ENCODE measurements at places on chromosomes 4 and X.

DNA sequence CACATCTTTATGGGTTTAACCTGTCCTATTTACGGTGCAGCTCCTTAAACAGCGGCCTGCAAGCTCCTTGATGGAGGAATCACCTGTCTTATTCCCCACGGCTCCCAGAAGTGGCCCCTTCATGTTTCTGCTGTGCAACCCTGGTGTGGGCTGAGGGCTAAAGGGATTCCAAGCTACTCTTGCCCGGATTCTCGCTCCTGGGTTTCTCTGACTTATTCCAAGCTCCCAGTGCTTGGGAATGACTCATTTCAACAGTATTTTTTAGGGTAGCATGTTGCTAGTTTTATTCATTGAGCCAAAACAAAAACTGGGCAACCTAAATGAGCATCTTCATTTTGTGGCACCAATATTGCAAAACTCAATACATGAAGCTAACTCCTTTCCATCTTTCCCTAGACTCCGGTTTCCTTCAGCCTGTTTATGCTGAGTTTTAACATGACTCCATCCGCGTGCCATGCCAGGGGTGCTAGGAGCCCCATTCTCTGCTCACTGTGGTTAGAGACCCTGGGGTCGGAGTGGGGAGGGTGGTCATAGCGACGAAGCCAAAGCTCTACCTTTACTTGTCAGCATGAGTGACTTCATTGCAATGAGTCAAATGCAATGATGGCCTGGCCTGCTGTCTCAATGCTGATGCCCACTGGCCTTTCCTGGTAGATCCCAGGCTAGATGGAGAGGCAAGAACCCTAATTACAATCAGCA lies 349.7 kb downstream of the NR3C2 start:
- DNase-seq = no peak

DNA sequence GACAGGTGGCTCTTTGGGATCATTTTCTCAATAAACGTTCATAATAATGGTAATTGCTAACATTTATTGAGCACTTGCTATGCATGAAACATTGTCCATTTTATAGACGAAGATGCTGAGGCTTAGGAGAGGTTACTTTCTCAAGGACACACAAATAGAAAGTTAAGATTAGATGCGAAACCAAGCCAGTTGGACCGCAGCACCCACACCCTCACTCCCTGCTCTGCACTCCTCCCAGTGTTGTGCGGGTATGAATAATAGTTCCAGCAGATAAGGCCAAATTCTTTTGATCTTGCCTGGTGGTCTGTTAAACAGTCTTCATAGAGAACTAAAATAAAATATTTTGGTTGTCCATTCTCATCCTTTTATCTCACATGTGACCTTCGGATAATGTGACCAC lies 85.0 kb upstream of the BEND4 start:
- no peak for DNase-seq

- no peak for DNase-seq
Measured at GRCh38 chr4:1427010-1427409, 20.8 kb upstream of the NKX1-1 start.

DNA sequence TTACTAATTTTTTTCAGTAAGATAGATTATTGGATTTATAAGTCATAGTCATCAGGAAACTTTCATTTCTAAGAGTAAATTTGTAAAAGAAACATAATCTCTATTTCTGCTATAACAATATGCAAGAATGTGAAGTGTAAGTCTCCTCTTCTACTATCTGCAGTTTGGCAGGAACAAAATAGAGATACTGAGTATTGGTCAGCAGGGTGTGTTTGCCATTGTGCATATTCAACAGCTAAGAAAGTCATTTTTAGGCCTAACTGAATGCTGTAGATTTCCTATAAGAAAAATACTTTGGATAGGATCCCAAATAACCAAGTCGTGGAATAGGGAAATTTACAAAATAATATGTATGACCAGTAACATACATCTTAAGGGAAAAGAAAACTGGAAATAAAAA lies 253.3 kb upstream of the EPHA5 start:
- no peak for DNase-seq

GRCh38 chr4:74715706-74716435 lies 78.5 kb downstream of the BTC start:
- no peak for DNase-seq

GRCh38 chrX:69808375-69808774 lies 192.5 kb downstream of the EDA start:
- no peak for DNase-seq

DNA sequence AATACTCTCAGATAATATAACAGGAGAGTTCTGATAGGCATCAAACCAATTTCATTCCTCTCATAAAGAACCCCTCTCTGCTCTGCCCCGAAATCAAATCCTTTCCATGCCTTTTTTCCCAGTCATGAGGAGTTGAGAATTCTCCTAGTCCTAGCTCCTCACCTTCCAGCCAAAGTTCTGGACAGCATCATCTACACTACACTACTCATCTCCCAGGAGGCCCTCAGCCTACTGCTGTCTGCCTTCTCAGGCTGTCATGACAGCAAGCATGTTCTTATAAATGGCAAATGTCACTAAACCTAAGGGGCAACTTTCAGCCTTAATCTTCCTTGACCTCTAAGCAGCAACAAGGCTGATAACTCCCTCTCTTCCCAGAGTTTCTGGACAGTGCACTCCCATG lies 26.6 kb downstream of the MAPK10 start:
- no peak for DNase-seq

- no peak for DNase-seq
Measured at GRCh38 chr4:41119867-41120295, 94.5 kb downstream of the APBB2 start.

- no peak for DNase-seq
Measured at GRCh38 chr4:31349907-31350306, 629.7 kb downstream of the PCDH7 start.

DNA sequence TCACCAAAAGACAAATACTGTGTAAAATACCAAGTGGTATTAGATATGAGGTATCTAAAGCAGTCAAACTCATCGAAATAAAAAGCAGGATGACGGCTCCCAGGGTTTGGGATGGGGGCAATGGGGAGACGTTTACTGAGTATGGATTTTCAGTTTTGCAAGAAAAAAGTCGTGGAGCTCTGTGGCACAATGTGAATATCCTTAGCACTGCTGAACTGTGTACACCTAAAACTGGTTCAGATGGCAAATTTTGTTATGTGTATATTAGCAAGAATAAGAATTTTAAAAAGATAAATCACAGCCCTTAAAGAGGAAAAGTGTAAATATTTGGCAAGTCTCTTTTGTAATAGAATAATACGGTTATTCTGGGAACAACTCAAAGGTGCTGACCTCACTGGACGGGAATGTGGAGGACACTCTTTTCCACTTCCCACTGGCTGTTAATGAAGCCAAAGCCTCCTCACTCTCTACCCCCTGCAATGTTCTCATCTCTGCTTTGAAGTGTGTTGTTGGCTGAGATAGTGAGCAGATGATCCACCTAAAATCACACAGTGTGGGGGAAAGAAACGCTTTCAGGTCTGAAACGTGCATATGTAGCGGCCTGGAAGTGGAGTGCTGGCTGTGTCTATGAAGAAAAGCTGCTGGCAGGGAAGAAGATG lies 49.2 kb downstream of the SEL1L3 start:
- DNase-seq = no peak

DNA sequence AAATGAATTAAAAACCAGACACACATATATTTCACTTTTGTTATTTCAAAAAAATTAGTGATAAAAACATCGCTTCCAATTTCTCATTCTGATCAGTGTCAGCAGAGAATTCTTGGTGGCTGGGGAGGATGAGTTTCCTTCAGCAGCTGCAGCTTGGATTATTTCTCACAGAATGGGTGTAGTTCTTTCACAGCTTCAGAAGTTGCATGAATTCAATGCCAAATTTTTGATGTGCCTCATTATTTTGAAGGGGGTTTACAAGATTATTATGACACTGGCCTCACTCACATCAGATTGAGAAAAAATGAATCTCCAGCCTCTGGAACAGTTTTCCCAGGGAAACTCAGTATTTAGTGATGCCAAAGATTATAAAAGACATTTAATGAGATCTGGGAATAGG lies 184.9 kb upstream of the WDFY3 start:
- DNase-seq = peak; percentile 51

DNA sequence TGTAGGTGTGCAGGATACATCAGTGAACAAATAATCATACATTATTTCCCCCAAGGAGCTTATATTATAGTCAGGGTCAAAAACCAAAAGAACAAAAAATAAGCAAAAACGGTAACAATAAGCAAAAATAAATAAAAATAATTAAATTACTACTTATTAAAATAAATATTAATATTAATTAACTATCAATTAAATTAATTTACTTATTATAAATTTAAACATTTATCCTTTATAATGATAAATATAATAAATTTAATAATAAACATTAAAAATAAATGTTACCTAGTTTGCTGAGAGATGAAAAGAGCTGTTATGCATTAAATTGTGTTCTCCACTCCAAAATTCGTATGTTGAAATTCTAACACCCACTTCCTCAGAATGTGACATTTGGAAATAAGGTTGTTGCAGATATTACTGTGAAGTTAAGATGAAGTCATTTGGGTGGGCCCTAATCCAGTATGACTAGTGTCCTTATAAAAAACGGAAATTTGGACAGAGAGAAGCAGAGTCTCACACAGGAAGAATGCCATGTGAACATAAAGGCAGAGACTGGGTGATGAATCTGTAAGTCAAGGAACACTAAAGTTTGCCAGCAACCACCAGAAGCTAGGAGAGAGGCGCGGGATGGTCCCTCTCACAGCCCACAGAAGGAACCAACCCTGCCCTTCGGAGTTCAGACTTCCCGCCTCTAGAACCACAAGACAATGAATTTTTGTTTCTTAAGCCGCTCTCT lies 67.2 kb upstream of the IBSP start:
- DNase-seq = no peak

DNA sequence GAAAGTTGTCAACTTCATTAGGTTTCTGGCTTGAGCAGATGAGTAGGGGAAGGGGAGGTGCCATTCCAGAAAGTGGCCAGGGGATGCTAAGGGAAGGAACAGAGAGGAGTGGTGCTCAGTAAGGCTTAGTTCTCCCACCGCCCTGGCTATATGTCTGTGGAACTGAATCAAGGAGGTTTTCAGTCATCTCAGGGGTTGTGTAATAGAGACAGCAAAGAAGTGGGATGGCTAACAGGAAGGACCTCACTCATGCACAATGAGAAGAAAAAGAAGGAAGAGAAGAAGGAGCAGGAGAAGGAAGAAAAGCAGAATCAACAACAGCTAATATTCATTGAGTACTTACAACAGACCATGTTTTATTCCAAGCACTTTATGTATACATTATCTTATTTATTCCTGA lies 368.7 kb downstream of the MID1IP1 start:
- no peak for DNase-seq

DNA sequence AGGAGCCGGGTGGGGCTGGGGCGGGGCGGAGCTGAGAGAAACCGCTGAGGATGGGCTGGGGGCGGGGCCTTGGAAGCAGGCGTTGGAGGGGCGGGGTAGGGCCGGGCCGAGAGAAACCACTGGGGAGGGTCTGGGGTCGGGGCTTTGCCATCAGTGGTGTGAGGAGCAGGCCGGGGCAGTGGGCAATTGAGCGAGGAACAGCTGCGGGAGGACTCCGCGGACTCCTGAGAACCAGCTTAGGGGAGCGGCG lies 1.3 kb upstream of the EOLA2 start:
- no peak for DNase-seq

DNA sequence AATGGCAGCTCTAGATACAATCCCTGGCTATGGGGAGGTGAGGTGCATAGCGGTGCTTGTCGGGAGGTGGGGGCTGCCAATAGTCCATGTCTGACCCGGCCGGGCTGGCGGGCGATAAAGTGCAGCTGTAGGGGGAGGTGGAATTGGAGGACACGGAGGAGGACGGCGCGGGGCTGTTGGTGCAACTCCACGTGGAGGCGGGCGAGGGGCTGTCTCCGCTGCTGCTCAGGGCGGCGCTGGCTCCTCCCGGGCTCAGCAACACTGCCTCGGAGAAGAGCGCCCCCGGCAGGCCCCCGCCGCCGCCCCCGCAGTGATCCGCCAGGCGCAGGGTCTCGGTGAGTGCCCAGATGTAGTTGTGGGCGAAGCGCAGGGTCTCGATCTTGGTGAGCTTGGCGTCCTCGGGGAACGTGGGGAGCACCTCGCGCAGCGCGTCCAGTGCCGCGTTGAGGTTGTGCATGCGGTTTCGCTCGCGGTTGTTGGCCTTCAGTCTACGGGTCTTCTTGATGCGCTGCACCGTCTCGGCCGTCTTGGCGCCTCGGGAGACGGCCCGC lies 1.3 kb downstream of the NEUROG2 start:
- DNase-seq = no peak

- no peak for DNase-seq
Measured at GRCh38 chr4:111722213-111722720, 423.0 kb upstream of the FAM241A start.

GRCh38 chrX:71239781-71240180 lies 14.2 kb downstream of the ZMYM3 start:
- no peak for DNase-seq
